SK-MEL-5 (cell line): ENCODE measurements at places on chromosomes 7 and 10.

GRCh38 chr7:47587351-47587750 lies 5.4 kb upstream of the TNS3 start:
- DNase-seq: no peak

DNA sequence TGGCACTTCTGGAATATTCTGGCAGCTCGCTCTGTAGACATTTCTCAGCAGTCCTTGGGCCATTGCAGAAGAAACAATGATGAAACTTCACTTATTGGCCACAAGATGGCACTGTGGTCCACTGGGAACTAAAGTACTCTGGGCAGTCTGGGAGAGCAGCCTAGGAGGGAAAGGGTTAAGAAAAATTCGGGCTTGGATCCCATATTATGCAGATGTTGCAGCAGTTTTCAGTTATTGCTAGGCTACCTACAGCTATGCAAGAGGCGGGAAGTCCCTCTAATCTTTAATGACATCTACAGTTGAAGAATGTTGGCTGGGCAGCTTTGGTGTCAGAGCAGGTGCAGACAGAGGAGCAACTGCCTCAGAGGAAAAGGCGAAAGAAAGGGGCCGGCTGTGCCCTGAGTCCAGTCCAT lies 201.7 kb upstream of the PRSS58 start:
- peak; percentile 88 for DNase-seq

- no peak for DNase-seq
Measured at GRCh38 chr7:139361523-139361922, 1.8 kb downstream of the LUC7L2 start.

DNA sequence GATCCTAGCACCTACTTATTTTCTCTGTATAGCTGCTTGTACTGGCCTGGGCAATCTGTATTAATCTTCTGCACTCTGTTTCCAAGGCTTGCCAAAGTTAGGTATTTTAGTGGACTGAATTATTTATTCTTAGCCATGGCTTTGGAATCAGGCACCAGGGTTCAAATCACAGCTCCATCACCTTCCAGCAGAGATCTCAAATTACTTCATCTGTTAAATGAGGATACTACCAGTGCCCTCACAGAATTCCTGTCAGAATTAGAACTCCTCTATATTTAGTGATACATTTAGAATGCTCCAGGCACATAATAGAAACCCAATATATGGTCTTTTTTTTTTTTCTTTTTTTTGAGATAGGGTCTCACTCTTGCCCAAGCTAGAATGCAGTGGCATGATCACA lies 17.6 kb downstream of the ARMH3 start:
- no peak for DNase-seq

DNA sequence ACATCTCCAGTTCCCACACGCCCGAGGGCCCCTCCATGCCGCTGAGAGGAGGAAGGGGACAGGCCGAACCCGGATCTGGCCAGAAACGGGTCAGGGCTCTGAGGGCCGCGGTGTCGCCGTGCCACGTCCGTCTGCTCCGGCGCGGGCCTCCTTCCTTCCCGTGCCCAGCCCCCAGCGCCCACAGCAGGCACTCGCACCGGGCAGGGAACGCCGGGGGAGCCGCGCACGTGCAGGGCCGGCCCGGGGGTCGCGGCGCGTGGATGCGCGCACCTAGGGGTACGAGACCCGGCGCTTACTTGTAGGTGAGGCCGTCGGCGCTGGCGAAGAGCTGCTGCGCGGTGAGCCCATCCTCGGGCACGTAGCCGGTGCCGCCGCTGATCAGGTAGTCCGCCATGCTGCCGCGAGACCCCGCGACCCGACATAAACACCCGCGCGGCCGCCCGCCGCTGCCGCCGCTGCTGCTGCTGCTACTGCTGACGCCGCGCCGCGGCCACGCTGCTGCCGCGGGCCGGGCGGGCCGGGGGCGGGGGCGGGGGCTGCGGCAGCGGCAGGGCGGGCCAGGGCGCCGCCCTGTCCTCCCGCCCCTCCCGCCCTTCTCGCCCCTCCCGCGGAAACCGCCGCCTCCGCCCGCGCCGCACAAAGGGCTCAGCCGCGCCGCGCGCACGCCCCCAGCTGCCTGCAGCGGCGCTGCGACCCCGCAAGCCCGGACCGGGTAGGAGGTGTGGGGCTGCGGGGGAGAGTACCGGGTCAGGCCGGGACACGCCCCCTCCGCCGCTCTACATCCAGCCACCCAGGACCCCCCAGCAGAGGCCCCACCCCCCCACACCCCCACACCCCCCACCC lies 4.1 kb downstream of the IMPDH1 start:
- peak; percentile 52 for DNase-seq

DNA sequence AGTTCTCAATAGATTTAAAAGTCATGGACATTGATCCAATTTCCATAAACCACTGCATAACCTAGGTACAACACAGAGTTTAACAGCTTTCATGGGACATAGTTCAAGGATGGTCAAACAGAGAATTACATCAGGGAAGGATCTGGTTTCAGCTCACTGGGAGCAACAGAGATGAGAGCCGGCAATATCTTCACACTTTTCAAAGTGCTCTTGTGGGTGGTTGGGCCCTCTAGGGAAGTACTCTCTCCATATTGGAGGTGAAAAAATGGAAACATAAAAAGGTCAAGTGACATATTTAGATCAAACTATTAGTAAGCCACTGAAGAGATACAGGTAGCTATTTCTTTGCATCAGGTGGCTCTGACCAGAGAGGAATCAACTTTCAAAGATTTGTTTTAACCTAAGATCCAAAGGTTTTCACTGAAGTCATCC lies 61.8 kb upstream of the LRRN3 start:
- DNase-seq: no peak

GRCh38 chr7:134454277-134454676 lies 4.6 kb downstream of the AKR1B1 start:
- no peak for DNase-seq

GRCh38 chr7:151631570-151631952 lies 111.9 kb upstream of the RHEB start:
- peak; percentile 38 for DNase-seq

- no peak for DNase-seq
Measured at GRCh38 chr10:70053218-70053840, 683 bp downstream of the MACROH2A2 start.

DNA sequence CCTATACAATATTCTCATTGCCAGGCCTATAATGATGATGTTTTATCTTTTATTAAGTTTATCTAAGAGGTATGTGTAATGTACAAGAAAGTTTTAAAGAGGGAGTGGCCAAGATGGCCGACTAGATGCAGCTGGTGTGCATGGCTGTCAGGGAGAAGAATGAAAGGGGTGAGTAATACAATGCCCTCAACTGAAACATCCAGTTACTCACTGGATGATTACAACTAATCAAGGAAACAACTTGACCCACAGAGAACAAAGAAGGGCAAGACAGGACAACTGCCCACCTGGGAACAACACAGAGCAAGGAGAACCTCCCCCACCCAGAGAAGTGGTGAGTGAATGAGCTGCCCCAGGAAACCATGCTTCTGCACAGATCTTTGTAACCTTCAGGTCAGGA lies 880.0 kb upstream of the LRRTM3 start:
- DNase-seq: no peak

DNA sequence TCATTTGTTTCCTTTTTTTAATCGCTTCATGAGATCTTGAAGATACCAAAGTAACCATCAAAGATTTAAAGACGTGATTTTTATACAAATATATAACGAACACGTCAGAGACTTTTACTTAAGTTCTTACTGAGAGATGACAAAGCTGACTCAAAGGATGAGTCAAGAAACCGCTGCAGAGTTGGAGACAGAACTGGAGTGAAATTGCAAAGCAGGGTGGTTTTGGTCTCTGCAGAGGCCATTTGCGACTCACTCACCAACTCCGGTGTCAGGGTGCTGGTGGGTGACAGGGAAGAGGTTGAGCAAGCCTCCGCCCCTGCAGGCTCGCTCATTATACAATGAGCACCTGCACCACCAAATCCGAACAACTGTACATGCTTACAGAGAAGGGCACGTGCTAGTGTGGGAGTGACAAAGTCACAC lies 75.2 kb downstream of the DNAJB6 start:
- no peak for DNase-seq

GRCh38 chr10:131692176-131692575 lies 208.6 kb upstream of the PPP2R2D start:
- DNase-seq: no peak

DNA sequence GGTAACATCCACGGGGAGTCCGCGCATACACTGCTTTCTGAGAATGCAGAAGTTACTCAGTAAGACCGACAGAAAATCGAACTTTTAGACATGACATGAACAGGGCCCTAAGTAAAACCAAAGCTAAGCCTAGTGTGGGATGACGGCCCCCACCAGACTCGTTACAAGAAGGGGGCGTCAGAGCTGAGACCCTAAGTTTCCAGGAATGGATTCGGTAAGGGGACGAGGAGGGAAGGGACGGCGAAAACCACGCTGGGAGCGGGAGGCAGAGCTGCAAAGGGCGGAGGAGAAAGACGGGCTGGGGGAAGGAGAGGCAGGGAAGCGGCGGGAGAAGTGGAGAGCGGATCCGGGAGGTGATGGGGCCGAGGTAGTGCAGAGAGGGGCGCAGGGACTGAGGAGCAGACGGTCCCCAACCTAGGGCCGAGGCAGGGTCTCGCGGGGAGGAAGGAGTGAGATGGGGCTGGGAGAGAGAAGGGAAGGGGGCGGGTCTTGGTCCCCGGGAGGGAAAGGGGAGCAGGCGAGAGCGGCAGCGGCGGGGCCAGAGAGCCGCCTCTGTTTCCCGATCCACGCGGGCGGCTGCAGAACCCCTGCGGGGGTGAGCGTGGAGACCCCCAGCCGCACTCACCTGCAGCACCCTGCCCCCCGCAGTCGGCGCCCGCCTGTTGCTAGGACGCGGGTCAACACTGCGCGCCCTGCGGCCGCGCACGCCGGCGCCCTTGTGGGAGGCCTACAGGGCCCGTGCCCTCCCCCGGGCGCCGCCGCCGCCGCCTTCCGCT lies 513 bp downstream of the ODAD2 start:
- DNase-seq: no peak

DNA sequence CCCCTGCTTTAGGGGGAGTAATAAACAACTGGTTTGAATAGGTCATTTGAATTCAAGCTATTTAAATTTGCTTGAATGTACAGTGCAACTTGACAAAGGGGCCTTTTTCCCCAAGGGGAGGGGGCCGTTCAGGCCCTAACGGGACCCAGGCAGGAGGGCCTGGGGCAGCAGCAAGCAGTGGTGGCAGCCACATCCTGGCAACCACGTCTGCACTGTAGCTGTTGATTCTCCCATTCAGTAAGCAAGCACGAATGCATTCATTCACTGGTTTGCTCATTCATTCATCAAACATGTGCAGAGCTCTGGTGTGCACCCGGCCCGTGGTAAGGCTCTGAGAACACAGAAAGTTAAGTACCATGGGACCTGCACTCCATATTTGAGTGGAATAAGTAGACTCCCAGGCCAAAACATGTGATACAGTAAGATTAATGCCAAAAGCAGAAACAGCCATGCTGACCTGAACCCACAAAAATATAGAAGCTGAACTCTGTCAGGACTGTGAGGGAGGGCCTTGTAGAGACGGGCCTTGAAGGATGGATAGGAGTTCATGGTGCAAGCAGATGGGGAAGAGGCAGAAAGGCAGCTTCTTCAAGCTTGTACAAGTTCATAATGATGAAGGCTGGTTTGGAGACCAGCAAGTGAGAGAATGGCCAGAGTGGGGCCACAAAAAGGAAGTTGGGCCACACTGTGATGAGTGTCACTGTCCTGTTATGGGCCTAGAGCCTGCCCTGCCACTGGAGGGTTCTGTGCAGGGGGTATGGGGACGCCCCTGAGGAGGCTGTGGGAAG lies 29.3 kb upstream of the C10orf53 start:
- DNase-seq: no peak

GRCh38 chr10:101892782-101893391 lies 49.3 kb upstream of the KCNIP2 start:
- no peak for DNase-seq

DNA sequence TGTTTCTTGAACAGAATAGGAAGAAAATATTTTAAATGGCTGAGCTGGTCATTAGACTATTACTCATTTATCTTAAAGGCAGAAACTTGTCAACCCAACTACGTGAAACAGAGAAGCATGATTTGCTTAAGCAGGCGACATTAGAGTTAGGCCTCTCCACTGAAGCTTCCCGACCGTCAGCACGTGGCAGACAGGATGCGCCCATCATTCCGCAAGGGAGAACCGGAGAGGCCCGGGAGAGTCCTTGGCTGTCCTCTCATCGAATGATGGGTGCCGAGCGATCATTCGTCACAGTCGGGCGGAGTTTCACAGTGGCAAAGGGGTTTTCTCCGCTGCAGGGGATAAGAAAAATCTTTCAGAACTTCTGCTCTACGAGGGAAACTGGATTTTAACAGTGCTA lies 11.8 kb downstream of the BRI3 start:
- no peak for DNase-seq

DNA sequence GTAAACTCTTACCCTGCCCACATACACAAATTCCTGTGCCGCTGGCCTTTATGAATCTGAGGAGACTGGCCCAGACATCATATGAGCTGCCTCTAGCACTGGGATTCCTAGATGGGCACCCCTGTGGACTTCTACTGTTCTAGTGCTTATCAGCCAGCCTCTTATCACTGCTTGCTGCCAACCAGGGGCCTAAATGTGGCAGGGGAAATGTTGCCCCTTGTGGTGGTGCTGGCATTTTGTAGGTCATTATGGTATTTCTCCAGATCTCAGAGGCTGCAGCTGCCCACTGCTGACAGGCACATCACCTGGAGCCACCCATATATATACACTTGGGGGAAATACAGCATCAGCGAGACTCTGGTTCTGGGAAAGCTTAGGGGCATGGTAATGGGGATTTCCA lies 5.4 kb downstream of the SFR1 start:
- DNase-seq: peak; percentile 50

- DNase-seq: no peak
Measured at GRCh38 chr7:151735851-151736402, 141.0 kb downstream of the PRKAG2 start.

DNA sequence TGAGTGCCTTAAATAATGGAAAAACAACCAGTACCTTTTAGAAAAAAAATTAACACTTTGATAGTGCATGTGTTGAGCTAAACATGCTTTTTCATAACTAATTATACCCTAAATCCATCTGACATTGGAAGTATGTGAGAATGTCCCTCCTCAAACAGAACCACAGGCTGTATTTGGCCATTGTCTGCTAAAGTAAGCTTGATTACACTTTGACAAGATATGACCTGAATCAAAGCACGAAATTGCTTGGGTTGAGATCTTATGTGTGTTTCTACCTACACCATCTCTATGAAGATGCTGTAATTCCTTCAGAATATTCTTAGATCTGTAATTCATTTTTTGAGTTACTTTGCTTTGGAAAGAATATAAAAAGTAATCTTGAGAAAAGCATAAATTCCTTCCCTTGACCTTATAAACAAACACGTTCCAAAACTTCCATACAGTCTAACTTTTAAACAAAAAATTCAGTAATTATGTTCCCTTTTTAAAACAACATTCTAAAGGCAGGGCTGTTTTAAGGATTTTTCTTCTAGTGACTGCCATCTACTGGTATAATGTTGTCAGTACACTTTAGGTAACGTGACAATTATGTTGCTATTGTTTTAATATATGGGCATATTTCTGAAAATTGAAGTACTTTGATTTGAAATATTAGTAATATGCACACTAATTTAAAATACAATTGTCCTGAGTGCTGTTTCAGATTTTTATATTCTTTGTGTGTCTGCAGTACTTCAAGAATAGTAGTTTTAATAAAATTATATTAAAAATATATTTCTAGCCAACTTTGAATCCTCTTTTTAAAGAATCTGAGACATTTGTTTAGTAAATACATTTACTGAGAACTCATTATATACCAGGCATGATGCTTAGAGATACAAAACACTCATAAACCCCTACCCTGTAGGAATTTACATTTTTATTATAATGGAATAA lies 20.9 kb downstream of the CD36 start:
- peak; percentile 68 for DNase-seq

- DNase-seq: no peak
Measured at GRCh38 chr10:131841131-131841660, 59.6 kb upstream of the PPP2R2D start.
